ENCODE measurements at places on chromosomes 7 and 10. TPM values are rescaled to one million over a fixed set of nuclear protein-coding genes. Genes with fewer than 3 reads are reported as not detected.

- DNase-seq = no peak
Measured at GRCh38 chr10:61554925-61555324, 101.7 kb upstream of the TMEM26 start.

GRCh38 chr7:41891950-41892349, 189.1 kb upstream of the INHBA start:
- no peak for DNase-seq

The PAX4 gene
- not detected for total RNA-seq

The KIAA1549 gene
- total RNA-seq = 34.8 TPM

The MRLN gene
- not detected for total RNA-seq

The CALY gene
- total RNA-seq = 2.1 TPM

GRCh38 chr7:36153571-36154097, 580 bp downstream of the EEPD1 start:
- no peak for DNase-seq

The SPDYE2B gene
- not detected for total RNA-seq

DNA sequence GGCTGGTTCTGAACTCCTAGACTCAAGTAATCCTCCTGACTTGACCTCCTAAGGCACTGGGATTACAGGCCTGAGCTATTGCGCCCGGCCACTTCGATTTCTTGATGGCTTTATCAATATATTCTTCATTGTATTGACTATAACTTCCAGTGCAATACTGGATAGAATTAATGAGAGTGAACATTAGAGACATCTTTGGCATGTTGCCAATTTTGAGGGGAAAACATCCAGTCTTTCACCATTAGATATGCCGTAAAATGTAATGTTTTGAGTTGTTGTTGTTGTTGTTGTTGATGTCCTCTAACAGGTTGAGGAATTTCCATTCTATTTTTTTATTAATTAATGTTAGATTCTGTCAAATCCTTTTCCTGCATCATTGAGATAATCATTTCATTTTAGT, 578.9 kb downstream of the ZWINT start:
- no peak for DNase-seq

- no peak for DNase-seq
Measured at GRCh38 chr7:81484261-81484660, 285.6 kb downstream of the HGF start.

- DNase-seq = no peak
Measured at GRCh38 chr7:154472343-154472742, 420.1 kb downstream of the DPP6 start.

The PON3 gene
- not detected for total RNA-seq

- no peak for DNase-seq
Measured at GRCh38 chr10:11097686-11098085, 80.0 kb downstream of the CELF2 start.

DNA sequence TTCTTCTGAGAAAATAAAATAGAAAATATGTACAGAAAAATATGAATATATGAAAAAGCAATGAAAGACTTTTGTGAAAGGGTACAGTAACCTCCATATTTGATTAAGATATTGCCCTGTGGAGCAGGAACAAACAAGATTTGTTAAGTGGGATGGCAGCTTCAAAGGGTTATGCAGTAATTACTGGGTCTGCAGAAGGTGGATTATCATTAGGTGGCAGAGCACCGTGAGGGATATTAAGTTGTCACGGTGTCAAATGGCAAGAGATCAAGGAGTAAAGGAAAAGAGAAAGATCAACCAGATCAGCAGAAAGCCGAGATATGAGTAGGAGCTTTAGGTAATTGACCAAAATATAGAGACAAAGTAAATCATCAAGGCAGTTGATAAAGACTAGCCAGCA, 44.1 kb downstream of the DGKB start:
- no peak for DNase-seq

DNA sequence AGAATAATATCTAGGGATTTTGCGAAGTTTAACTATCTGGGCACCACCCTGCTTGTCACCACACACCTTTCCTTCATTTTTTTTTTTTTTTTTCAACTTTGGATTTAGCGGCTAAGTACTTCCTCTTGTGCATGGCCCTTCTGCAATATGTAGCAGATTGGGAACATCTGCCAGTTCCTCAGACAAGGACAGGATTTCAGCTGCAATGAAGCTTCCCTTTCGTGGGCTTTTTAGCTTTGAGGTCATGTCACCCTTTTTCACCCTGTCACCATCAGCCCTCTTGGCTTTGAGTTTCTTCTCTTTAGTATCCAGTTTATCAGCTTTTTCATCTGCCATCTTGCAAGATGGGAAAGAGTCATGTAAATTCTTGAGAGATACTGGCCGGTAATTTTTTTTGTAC, 81.6 kb upstream of the ETV1 start:
- DNase-seq = no peak

The LMTK2 gene
- 23.1 TPM for total RNA-seq

DNA sequence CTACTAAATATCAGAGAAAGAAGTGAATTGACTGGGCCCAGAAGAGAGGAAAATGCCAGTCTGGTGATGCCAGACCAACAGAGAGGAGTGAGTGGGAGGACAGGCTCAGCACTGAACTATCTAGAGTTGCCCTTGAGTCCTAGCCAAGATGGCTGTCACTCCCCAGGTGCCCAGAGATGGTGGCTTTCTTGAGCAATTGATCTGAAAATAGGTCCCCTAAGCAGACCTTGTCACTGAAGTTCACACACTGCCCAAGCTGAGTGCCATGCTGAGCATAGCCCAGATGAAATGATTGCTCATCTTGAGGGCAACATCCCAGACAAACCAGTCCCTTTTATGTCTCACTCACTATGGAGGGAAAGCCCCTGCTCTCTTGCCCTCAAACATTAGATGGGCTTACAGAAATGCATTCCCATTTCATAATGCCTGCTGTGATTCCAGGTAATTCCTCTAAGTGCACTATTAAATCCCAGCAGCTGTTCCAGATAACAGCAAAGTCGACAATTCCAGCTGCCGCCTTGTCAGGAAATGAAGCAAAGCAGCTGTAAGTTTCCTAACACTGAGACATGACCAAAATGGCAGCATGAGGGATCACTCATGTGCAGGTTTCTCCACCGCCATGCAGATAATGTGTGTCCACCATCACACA, 329.4 kb downstream of the KCNMA1 start:
- no peak for DNase-seq

- no peak for DNase-seq
Measured at GRCh38 chr7:100369105-100369504, 4.2 kb upstream of the PILRA start.

DNA sequence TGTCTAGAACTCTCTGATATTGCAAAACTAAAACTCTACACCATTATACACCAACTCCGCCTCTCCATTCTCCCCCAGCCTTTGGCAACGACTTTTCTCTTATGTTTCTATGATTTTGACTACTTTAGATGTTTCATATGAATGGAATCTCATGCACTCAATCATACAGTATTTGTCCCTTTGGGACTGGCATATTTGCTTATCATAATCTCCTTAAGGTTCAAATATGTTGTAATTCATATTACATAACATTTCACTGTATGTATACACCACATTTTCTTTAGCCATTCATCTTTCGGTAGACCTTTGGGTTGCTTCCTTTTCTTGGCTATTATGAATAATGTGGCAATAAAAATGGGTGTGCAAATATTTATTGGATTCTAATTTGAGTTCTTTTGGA, 164.4 kb downstream of the ARL4A start:
- no peak for DNase-seq

GRCh38 chr7:134589491-134589941, 40.6 kb downstream of the AKR1B15 start:
- DNase-seq = no peak

The HEPACAM2 gene
- total RNA-seq = not detected

DNA sequence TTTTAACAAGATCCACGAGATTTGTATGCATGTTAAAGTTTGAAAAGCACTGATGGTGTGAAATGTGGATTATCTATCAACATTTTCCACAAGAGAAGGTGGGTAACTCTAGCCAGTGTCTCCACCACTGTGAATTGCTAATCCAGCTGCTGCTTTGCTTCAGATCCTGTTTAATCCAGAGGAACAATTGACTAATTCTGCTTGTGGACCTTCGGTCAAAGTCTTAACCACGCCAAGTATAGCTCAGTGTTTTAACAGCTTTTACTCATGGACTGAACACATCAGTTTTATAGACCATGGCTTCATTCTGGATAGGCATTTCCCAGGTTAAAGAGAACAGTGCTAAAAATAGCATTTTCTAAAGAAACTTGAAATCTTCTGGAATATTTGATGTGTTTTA, 23.5 kb downstream of the ADK start:
- no peak for DNase-seq

The NUTM2B gene
- total RNA-seq = 1.0 TPM

The NPFFR1 gene
- 0.14 TPM for total RNA-seq

The ZNF117 gene
- total RNA-seq = 42.3 TPM

The NDUFA5 gene
- 71.8 TPM for total RNA-seq

- DNase-seq = no peak
Measured at GRCh38 chr10:73634421-73634820, 6.9 kb downstream of the MYOZ1 start.

The EFCAB10 gene
- total RNA-seq = not detected

GRCh38 chr10:69088801-69089501, 1.0 kb downstream of the SRGN start:
- DNase-seq = no peak

The METTL27 gene
- 8.7 TPM for total RNA-seq

DNA sequence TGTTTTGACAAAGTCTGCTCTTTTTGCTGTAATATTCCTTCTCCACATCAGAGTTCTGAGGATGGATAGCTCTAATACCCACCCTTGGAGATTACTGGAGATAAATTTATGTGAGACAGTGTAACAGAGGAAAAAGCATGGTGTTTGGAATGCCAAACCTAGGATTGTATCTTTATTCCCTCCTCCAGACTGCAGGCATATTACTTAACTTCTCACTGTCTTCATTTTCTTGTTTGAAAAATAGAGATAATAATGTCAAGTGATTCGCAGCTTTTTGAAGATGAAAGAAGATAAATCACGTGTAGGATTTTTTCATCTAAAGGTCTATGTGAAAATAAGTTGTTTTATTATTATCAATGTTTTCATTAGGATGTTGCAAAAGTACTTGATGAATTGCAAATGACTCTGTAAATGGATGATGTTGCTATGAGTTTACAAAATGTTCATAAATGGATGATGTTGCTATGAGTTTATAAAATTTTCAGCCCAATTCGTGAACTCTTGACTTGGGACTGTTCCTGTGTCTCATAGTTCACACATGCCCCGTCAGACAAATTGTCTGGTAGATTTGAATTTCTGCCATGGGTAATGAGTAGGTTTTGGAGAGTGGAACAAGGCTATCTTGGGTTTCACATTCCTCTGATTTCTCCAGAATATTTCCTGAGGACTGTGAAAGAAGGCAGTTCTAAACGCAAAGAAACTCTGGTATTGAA, 113.1 kb upstream of the IGFBP3 start:
- DNase-seq = no peak

Data from mesothelial cell of epicardium (in vitro differentiated cells).